ENCODE measurements at places on chromosomes 5 and 9.

DNA sequence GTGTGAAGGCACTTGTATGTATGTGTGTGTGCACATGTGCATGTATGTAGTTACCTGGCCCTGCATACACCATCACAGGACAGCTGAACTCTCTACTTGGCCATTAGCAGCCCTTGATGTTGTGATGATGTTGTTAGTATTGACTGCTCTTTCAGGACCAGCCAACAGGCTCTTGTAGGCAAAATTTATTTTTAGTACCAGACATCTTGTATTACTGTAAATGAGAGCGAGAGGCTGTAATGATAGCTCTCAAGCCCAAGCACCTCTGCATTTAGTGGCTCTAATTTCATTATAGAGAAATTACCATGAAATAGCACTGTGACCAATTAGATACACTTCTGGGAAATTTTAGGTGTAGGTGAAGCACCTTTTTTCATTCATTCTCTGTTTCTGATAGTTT lies 158.0 kb downstream of the SMARCA2 start:
- DNase-seq, result no peak

DNA sequence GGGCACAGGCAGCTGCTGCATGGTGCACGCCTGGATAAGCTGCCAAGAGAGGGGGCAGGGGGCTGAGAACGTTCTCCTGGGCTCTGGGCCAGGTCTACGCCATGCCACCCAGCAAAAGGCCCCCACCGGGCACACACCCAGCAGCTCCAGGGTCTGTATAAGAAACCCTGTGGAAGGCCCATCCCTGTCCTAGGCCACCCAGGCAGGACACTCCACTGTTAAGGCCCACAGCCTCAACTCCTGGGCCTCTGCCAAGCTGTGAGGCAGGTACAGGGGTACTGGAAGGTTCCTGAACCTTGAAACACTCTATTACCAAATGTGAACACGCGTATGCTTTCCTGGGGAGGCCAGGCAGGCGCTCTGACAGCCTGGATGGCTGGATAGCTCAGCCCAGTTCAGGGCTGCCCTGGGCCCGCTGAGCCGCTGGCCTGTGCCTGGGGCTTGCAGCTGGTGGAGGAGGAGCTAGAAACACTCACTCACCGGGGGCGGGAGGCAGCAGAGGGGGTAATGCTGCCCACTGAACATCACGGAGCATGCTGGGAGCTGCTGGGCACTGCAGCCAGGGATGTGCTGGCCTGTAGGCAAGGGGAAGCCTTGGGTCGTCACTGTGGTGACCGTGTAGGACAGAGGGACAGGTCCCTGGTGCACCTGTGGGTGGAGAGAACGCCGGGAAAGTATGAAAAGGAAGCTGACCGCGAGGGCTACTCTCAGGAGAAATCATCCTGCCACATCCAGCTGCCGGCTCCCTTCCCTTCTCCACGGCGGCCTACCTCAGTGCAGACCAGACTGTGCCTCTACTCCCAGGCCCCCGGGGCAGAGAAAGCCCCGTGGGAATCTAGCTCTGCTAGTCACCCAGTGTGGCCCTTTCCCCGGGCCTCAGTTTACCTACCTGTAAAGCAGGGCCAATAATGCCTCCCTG lies 6.0 kb downstream of the RNF44 start:
- DNase-seq, result no peak

DNA sequence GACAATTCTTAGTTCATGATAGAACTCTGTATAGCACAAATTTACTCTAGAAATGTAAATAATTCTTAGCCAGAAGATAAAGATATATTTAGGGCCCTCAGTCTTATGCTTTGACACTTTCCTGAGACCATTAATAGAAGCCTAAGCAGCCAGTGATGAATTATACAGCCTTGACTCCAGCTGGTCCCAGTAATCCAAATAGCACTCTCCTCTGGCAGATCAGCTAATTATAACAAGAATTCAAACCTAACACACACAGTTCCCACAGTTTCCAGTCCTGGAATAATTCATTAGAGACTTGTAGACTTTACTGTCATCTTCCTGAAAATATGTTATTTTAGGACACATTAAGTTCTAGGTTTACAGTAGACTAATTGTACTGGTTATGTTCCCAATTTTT lies 50.4 kb downstream of the SHOC1 start:
- no peak for DNase-seq

DNA sequence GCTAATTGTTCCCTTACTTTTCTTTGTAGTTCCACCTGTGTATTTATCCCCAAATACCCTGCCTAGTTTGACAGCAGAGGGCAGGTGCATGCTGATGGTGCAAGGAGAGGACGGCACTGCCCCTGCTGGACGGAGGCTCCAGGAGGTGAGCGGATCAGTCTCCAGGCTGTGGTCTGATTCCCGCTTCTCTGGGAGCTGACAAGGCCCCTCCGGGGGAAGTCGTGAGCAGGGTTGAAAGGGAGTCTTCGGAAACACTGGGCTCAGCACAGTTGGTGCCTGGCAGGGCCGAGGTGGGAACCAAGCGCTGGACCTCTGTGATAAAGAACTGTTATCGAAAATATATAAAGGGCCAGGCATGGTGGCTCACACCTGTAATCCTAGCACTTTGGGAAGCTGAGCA lies 52.9 kb downstream of the RASGEF1C start:
- DNase-seq, result no peak

GRCh38 chr5:141402553-141403243 lies at the start of gene PCDHGA9:
Gene PCDHGA9 (plus strand): TSS chr5:141402778. CDS start chr5:141402953, 175 bp downstream.
- peak; percentile 30 for DNase-seq

DNA sequence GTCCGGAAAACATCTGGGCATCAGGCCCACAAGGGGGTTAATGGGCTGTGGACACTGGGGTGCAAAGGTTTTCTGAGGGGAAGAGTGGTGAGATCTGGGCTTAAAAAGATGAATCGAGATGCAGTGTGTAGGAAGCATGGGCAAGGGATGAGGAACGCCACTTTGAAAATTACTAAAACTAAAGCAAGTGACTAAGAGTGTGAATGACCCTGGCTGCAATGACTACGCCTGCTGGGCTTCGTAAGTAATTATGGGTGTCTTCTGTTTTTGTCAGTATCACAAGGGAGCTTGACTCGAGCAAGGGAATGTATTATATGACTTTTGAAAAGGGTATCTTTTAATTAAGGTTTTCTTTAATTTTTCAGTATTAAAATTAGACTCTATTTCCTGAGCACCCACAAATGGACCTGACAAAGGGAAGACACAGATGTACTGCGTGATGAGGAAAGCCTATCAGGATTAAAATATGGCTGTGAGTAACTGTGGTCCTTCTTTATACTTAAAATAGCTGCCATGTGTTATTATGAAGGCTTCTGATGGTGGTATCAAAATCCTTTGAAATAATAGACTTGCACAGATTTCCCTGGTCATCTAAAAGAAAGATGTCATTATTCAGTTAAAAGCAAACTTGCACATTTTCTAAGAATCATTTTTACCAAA lies 4.2 kb downstream of the CTXN3 start:
- no peak for DNase-seq

GRCh38 chr5:135694906-135695305 lies 116.1 kb upstream of the CXCL14 start:
- DNase-seq, result no peak

DNA sequence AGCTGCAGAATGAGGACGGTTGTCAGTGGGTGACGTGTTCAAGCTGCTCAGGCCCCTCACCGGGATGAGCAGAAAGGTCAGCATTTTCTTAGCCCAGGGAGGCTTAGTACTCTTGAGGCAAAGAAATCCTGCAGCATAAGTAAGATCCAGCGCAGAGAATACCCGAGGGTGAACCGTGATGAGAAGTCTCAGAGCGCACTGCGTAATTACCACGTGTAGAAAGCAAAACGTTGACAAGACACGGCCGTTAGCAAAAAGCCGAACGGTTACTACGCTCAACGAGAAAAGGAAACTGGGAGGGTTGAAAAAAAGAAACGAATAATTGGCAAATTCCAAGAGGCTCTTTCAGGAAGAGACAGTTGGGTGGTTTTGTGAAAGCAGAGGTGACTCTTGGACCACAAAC lies 104.0 kb downstream of the COL23A1 start:
- no peak for DNase-seq

- DNase-seq, result no peak
Measured at GRCh38 chr5:56233230-56233629, at the start of gene ANKRD55. Gene ANKRD55 (minus strand): TSS chr5:56233330. CDS start chr5:56232913, 417 bp downstream.

DNA sequence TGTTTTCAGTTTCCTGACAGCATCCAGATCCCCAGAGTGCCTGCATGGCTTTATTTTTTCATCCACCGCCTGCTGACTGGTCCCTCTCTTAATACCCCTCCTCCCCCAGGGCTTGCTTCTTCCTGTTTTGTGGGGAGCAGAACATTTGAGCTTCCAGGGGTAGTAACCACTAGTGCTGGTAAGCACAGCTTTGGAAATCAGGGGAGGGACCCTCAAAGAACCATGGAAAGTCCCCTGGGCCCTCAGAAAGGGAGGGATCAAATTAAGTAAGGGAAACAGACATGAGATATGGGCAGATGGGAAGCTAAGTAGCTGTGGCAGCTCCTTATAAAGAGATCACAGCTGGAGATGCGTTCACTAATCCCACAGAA lies 26.8 kb downstream of the GRIA1 start:
- no peak for DNase-seq

- DNase-seq, result no peak
Measured at GRCh38 chr9:7129391-7129790, 371.6 kb downstream of the KDM4C start.

DNA sequence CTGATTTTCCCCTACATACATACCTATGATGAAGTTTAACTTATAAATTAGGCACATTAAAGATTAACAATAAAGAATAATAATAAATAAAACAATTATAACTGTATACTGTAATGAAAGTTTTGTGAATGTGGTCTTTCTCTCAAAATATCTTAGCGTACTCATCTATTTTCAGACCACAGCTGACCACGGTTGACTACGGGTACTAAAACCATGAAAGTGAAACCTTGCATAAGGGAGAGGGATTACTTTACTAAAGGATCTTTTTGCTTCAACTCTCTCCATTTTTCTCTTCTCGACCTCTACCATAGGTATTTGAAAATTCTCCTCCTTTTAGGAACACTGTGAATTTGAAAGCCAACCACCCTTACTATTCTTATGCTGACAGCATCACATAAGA lies 475.5 kb downstream of the CETN3 start:
- DNase-seq, result no peak

- no peak for DNase-seq
Measured at GRCh38 chr5:65262649-65263059, 219.1 kb downstream of the ADAMTS6 start.

DNA sequence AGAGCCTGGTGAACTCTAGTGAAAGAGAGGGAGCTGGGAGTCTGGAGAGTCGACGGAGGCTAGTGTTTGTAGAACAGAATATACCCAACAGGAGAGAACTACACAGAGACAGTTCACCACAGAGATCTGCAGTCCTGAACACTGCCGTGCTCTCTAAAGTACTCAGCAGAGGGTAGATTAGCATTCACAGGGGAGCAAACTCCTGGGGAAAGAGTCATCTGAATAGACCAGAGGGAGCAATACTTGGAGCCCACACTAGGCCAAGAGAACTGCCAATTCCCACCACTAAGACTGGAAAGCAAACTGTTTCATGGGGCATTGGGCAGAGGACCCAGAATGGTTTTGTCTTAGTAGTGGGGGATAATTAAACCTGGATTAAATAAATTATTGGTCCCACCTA lies 235.6 kb downstream of the EDIL3 start:
- DNase-seq, result no peak

DNA sequence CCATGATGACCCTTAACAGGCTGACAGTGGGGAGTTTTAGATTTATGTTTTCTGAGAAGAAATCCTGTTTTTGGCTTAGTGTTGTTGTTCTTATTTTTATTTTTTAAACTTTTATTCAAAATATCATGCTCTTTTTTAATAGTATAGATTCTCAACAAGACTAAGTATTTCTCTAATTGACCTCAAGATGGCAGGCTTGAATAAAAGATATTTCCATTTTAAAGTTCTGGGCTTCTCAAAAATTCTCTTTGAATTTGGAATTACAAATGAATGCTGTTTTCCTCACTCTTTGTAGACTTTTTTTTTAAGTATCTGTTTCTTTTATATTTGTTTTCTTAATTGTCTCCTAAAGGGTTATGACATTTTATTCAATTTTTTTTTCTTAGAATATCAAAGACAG lies 50.0 kb upstream of the SH3GL2 start:
- DNase-seq, result no peak

DNA sequence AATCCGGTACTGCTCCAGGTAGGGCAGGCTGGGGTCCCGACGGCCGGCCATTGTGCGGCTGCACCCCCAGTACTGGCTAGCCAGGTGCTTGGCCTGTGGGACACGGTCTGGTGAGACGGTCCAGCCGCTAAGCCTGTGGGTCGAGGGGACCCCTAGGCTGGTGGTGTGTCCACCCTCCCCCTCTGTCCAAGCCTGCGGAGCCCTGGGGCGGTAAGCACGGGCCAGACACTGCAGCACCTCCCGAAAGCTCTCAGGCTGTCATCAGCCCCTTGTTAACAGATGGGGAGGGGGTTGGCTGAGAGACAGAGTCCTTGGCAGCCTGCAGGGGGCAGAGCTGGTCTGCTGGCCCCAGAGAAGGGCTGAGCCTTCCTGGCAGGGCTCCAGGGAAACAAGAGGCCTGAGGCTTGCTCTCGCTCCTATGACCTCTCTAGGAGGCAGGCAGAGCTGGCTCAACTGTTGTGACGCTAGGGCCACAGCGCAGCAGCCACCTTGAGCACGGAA lies 11.8 kb upstream of the MRNIP start:
- DNase-seq, result no peak

DNA sequence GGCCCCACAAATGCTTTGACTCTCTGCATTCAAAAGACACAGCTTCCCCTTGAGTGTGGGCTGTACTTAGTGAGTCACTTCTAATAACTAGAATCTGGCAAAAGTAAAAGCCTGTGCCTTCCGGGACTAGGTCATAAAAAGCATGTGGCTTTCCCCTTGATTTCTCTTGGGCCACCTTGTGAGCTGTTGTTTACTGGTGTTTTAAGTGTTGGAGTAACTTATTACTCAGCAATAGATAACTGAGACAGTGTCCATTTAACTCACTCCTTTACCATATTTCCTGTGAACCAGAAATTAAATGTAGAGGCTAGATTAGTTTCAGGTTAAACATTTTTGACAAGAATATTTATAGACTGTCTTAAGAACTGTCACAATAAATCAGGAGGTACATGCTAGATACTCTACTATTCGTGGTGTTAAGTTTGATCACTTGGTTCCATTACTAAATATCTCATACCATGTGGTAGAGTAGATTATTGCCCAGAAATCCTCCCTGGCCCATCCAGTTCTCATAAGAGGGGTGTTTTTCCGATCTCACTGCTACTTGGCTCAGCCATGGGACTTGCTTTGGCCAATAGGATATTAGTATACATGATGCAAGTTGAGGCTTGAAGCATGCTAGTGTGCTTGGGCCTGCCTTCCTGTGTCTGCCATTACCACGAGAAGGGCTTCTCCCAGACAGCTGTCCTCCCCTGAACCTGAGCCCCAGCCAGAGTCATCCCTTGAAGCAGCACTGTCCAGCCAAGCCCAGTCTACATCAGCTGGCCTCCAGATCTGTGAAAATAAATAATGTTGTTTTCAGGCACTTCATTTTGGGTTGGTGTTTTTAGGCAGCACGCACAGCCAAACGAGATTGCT lies 10.4 kb upstream of the CMBL start:
- no peak for DNase-seq

DNA sequence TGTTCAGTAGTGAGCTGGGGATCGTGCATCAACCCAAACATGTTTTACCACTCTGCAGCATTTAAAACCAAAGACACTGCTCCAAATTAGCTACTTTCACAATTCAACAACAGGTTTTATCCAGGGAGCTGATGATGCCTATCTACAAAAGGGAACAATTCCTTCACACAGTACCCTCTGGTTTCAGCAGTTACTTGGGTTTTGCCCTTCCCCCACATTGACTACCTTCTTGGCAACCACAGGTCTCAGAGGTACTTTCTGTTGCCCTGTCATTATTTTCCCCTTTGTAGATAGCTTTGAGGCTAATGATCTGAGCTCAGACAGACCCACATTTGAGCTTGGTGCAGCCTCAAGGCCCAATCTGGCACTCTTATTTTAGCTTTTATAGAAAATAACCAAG lies 96.1 kb downstream of the WDR41 start:
- no peak for DNase-seq

Data from immature natural killer cell (primary cell).